GM23248 (cell line): ENCODE measurements at places on chromosomes 7 and 10. TPM values are rescaled to one million over a fixed set of nuclear protein-coding genes. Genes with fewer than 3 reads are reported as not detected.
A peak's percentile ranks its signal among the peaks of the same experiment; 100 is the strongest.

- H3K36me3 ChIP-seq = no peaks in the 10 kb centered on the region
- H3K4me1 ChIP-seq = no peaks in the 10 kb centered on the region
- no peak overlapping the region for H3K4me3 ChIP-seq
- no peak for DNase-seq
Measured at GRCh38 chr7:102322202-102322715, 34.0 kb downstream of the SPDYE6 start.

GRCh38 chr10:50310560-50311174 lies 59.4 kb upstream of the ASAH2 start:
- H3K4me1 ChIP-seq = peaks cover 7% of the 10 kb centered on the region; the same call in 1 of the 2 replicates
- no peak overlapping the region for H3K4me3 ChIP-seq
- no peak for DNase-seq

DNA sequence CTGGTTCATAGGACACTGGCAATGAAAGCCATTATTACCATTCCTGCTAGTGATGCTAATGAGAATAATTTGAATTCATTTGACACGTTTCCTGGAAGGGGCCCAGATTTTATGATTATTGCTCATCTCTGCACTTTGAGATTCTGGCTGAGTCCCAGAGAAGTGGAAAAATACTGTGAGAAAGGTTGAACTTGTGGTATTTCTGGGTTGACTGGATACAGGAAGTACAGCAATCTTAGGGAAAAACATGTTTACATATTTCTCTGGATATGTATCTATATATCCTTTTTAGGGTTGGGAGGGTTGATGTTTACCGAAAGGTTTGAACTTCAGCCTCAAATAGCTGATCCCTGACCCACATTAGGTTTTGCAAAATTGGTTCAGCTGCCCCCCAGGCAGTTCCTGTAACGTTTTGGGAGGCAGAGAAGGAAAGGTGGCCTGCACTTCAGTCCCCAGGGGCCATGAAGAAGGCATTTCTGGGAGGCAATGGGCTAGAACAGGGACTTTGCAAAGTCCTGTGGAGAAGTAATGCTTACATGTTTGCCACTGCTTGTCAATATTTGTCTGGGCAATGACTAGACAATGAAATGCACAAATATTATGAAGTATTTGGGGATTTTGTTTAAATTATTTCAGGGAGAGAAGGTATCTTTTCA lies 253.7 kb upstream of the PITRM1 start:
- peak; percentile 61 for DNase-seq
- H3K4me1 ChIP-seq = peaks cover 13% of the 10 kb centered on the region
- H3K27me3 ChIP-seq = no peaks in the 10 kb centered on the region
- H3K36me3 ChIP-seq = no peaks in the 10 kb centered on the region

FAM24B gene
- total RNA-seq = 3.3 and 3.8 TPM in 2 replicates

DNA sequence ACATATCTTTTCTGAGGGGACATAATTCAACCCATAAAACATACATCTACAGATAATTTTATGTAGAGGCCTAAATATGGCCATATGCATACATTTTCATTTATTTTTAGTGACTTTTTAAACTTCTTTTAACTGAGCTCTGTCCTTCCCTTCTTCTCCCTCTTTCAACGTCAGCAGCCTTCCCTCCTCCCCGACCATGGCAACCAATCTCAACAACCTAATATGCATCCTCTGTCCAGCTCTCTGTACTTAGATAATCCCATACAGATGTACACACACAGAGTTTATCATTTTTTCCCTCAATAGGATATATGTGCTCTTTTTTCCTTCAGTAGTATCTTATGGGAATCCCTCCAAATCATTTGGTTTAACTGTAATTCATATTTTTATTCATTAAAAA lies 94.3 kb downstream of the CCDC71L start:
- no peak overlapping the region for H3K4me3 ChIP-seq
- H3K36me3 ChIP-seq = no peaks in the 10 kb centered on the region
- no peaks in the 10 kb centered on the region for H3K27me3 ChIP-seq
- peaks cover 19% of the 10 kb centered on the region for H3K4me1 ChIP-seq
- no peak for DNase-seq
- no peak overlapping the region for H3K27ac ChIP-seq

DNA sequence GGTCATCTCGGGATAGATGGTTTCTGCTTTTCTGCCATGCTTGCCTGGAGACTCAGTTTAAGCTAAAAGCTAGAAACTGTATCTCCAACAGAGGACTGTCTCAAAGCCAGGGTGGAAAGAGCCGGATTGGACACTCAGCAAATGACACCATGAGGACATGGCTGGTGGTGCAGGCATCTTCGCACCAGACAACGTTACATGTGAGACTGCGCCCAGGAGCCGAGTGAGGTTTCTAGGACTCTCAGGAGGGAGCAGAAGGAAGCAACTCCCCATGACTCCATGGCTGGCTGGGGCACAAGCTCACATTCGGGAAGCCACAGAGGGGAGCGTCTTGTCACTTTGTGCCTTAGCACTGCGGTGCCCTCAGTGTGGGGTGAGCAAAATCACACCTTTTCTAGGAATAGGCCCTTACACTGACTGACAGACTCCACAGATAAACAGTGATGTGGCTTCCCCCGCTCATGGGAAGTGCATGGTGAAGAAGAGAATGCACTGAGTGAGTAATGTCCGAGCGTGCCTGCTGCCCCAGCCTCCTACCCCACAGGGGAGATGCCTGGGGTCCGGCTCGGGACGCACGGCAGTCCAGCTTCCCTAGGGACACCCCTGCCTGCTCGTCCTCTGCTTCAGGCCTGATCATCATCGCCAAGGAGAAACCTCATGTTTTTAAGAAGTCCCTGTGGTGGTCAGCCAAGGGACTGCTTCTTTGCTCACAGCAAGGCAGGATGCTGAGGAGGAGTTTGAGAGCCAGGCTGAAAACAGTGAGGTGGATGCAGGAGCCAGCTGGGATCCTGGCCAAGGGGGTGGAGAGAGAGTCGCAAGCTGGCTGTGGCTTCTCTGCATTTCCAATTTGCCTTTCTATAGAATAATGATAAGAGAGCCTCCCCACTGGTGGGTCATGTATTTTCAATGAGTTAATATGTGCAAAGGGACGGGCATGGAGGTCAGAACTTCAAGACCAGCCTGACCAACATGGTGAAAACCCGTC lies 52.2 kb upstream of the FXYD4 start:
- no peak overlapping the region for H3K4me3 ChIP-seq
- no peak for DNase-seq
- no peak overlapping the region for H3K27ac ChIP-seq

DNA sequence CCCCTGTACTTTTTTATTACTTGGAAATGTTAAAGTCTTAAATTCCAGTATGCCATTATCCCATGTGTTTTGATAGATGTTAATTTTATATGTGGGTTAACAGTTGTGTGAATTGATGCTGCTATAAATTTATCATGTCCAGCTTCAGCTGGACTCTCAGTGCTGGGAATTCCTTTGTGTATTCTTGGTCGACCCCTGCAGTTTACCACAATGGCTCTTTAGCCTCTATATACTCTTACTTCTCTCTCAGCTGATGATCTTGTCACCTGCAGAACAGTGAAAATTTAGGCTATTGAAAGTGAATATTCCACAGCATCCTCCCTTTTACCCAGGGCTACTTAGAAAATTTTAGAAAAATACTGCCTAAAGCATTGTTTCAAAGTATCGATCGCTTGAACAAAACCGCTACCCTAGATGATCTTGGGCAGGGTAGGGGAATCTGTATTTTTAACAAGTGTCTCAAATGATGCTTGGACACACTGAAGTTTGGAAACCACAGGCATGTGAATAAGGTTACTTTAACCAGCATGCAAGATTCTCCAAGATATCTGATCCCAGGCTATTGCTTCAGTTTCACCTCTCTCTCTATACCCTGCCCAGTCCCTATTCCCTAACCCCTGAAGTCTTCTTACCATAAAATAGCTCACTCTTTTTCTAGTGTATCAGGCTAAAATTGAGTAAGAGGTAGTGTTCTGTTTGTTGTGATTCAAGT lies 25.4 kb downstream of the LCOR start:
- no peak for DNase-seq
- no peak overlapping the region for H3K27ac ChIP-seq
- H3K27me3 ChIP-seq = no peaks in the 10 kb centered on the region
- H3K36me3 ChIP-seq = peaks cover 2% of the 10 kb centered on the region; the same call in 1 of the 2 replicates
- no peak overlapping the region for H3K4me3 ChIP-seq

DNA sequence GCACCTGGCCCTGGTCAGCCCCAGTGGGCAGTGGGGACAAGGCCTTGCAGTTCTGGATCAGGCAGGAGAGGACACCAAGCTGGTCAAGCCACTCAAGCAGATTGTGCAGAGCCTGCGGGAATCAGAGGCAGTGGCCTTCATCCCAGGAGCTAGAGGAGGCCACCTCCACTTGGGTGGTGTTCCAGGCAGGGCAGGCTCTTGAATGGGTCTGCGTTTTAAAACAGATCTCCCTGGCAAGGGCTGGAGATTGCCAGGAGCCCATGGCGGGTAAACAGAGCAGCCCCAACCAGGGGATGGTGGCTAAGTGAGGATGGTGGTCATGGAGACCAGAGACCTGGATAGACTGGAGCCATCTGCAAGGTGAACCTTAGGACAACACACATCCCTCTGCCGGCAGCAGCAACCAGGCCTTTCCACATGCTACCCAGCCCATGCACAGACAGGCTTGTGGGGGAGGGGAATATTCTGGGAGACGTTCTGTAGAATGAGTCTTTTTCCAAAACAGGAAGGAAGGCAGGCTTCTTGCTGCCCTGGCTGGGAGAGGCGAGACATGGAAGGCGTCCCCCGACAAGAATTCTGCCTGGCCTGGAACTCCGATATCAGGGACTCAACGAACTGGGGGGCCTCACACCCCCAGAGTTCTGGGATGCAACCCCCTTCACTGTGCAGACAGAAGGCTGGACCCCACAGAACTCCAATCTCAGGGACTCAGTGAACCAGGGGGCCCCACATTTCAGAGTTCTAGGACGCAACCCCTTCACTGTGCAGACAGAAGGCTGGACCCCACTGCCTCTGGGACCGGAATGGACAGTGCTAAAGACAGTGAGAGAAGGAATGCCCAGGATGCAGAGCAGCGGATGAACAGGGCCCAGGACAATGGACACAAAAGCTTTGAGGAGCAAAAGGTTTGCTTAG lies 264.8 kb downstream of the PTPRN2 start:
- no peak overlapping the region for H3K27ac ChIP-seq
- no peaks in the 10 kb centered on the region for H3K27me3 ChIP-seq
- H3K4me1 ChIP-seq = no peaks in the 10 kb centered on the region
- no peaks in the 10 kb centered on the region for H3K36me3 ChIP-seq
- DNase-seq = no peak

- no peaks in the 10 kb centered on the region for H3K36me3 ChIP-seq
- H3K27me3 ChIP-seq = peaks cover 53% of the 10 kb centered on the region
- H3K27ac ChIP-seq = no peak overlapping the region
- no peak overlapping the region for H3K4me3 ChIP-seq
Measured at GRCh38 chr7:30938435-30939316, 25.1 kb upstream of the GHRHR start.

HNRNPF gene
- total RNA-seq = 158 and 172 TPM in 2 replicates

ERVW-1 gene
- not detected in 2 replicates for total RNA-seq

CCDC146 gene
- total RNA-seq = 0.32 and 0.89 TPM in 2 replicates

DNA sequence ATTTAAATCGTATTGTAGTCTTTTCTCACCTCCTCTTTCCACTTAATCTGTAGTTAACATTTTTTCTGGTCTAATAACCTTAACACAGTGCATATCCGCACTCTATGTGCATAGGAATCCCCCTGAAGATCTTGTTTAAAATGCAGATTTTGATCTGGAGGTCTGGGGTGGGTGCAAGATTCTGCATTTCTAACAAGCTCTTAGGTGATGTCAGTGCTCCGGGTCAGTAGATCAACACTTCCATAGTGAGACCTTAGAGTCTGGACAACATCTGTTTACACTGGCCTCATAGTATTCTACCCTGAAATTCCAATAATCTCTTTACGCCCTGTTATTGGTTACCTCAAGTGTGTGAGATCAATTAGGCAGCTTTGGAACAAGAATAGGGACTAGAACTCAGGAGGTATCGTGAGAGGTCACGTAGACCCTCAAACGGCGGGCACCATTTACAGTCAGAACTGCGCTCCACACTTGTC lies 434 bp upstream of the PLEKHA8 start:
- no peaks in the 10 kb centered on the region for H3K27me3 ChIP-seq
- DNase-seq = no peak
- peaks cover 33% of the 10 kb centered on the region for H3K4me1 ChIP-seq
- H3K36me3 ChIP-seq = no peaks in the 10 kb centered on the region

DNA sequence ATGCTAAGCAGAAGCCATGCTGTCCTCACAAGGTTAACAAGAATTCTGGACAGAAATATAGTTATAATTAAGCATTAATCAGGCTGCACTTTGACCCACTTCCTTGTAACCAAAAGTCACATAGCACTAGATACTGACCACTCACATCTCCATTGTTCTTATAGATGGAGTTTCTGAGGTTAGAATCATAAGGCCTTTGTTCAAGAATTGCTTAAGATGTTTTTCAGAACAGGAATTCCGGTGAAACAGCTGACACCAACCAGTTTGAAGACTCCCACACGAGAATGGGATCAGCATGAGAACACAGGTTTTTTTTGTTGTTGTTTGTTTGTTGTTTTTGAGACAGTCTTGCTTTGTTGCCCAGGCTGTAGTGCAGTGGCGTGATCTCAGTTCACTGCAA lies 488.3 kb upstream of the NRP1 start:
- H3K27ac ChIP-seq = no peak overlapping the region
- DNase-seq = no peak
- no peaks in the 10 kb centered on the region for H3K36me3 ChIP-seq
- H3K27me3 ChIP-seq = no peaks in the 10 kb centered on the region; the same call in 1 of the 2 replicates
- no peaks in the 10 kb centered on the region; the same call in 1 of the 2 replicates for H3K4me1 ChIP-seq
- H3K4me3 ChIP-seq = no peak overlapping the region

- no peaks in the 10 kb centered on the region for H3K27me3 ChIP-seq
- no peak for DNase-seq
- H3K4me3 ChIP-seq = no peak overlapping the region
- H3K27ac ChIP-seq = peak overlapping the region; percentile 3; the same call in 1 of the 2 replicates
- peaks cover 27% of the 10 kb centered on the region for H3K4me1 ChIP-seq
- peaks cover 48% of the 10 kb centered on the region for H3K36me3 ChIP-seq
Measured at GRCh38 chr7:6399351-6399750, 48.4 kb downstream of the DAGLB start.

DNA sequence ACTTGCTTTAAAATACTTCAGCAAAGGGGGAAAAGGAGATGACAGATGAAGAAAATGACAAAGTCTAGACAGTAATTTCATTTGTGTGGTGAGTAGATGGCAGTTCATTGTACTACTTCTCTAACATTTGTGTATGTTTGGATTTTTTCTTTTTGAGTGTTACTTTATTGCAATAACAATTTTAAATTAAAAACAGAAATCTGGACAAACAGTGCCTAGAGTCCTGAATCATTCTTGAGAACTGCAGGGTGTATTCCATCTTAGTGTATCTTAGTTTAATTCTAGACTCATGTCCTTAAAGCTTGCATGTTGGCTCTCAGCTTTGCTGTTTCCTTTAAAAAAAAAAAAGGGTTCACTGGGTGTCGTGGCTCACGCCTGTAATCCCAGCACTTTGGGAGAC lies 31.1 kb downstream of the HOXA1 start:
- H3K27me3 ChIP-seq = no peaks in the 10 kb centered on the region
- peak; percentile 53 for DNase-seq
- H3K4me1 ChIP-seq = peaks cover 23% of the 10 kb centered on the region
- H3K27ac ChIP-seq = peak overlapping the region; percentile 24; the same call in 1 of the 2 replicates

TMEM225B gene
- total RNA-seq = not detected in 2 replicates

- H3K4me1 ChIP-seq = peaks cover 22% of the 10 kb centered on the region
- peak; percentile 93 for DNase-seq
- H3K27me3 ChIP-seq = no peaks in the 10 kb centered on the region
- peak overlapping the region; percentile 82 for H3K27ac ChIP-seq
- H3K4me3 ChIP-seq = peak overlapping the region; percentile 25
- H3K36me3 ChIP-seq = no peaks in the 10 kb centered on the region
Measured at GRCh38 chr7:46909601-46910051, 672.3 kb downstream of the TNS3 start.

- peaks cover 61% of the 10 kb centered on the region for H3K4me1 ChIP-seq
- DNase-seq = no peak
- peak overlapping the region; percentile 93 for H3K27ac ChIP-seq
- H3K27me3 ChIP-seq = no peaks in the 10 kb centered on the region
Measured at GRCh38 chr10:113061054-113061430, 111.0 kb downstream of the TCF7L2 start.

CDC14C gene
- 0.11 TPM in 1 of 2 replicates, not detected in the other for total RNA-seq
